Smooth muscle cell of the pulmonary artery (primary cell): ENCODE measurements at places on chromosomes 3 and 15. TPM values are rescaled to one million over a fixed set of nuclear protein-coding genes. Genes with fewer than 3 reads are reported as not detected.

ITPKA gene
- 0.76 and 0.91 TPM in 2 replicates for total RNA-seq

GREM1 gene
- total RNA-seq: 166 and 792 TPM in 2 replicates

AMIGO3 gene
- total RNA-seq: not detected in 2 replicates

PTH1R gene
- 0.20 and 2.1 TPM in 2 replicates for total RNA-seq

OSBPL10 gene
- total RNA-seq: 10.2 and 12.1 TPM in 2 replicates

UBAP1L gene
- 2.2 and 2.4 TPM in 2 replicates for total RNA-seq

LIPH gene
- total RNA-seq: 0.43 and 1.4 TPM in 2 replicates

PROS1 gene
- 18.4 and 72.8 TPM in 2 replicates for total RNA-seq

SETD5 gene
- 63.0 and 64.7 TPM in 2 replicates for total RNA-seq
